ENCODE measurements at places on chromosomes 11 and 22.
A peak's percentile ranks its signal among the peaks of the same experiment; 100 is the strongest.

DNA sequence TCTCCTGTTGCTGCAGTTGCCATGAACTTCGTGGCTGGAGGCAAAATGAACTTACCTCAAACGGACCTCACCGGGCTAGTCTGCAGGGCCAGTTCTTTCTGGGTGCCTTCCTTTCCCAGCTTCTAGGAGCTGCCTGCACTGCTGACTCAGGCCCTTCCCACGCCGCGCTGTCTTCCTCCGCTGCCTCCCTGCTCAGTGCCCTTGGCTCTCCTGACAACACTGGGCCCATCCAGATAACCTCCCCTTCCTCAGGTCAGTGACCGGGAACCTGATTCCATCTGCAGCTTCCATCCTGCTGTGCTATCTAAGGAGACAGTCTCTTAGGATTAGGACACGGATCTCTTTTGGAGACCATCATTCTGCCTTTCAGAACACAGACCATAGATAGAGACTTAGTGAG lies 19.3 kb downstream of the MOB2 start:
- no peak for DNase-seq

DNA sequence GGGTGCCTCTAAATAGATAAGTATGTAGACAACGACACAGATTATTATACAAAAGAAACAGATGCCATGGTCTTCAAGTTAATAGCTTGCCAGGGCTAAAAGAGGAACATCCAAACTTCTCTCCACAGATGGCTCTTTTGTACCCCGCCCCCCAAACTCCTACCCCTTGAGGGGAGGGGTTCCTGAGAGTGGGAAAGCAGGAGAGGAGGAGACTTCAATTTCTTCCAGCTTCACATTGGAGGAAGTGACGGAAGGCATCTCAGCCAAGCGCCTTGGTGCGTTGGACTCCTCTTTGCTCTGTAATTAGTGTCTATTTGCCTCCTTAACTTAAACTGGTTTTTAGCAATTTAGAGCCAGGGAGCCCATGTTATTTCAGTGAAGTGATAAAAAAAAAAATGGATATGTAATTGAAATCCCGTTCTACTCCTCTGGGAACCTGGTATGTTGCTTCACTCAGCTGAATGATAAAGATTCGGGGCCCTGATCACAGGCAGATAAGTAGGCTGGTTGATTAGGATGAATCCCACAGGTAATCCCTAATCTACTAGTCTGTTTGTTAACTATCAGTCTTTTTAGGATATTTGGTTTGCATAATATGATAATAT lies 580.9 kb upstream of the CADM1 start:
- DNase-seq, result peak; percentile 5

DNA sequence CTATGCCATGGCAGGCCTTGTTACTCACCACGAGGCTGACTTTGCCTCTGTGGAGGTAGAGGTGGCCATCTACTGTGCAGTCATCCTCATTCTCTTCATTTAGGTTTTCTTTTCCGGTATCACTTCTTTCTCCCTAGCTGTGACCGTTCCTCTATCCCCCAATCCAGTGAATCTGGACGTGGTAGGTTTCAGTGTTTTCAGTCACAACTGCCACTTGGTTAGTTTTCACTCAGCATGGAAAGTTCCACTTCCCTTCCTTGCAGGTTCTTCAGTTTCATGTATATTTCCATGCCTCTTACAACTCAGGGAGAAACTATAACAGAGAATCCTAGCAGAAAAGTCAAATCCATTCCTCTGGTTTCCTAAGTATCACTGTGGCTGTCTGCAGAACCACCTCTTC lies 1.9 kb downstream of the HPS4 start:
- no peak for DNase-seq

GRCh38 chr11:19352072-19352770 lies 111.5 kb upstream of the E2F8 start:
- DNase-seq, result no peak

- DNase-seq, result peak; percentile 42
These were observed 907 bp downstream of the SERPINH1 start for GRCh38 chr11:75562836-75563484.

- no peak for DNase-seq
These were observed 16.3 kb downstream of the CPSF7 start for GRCh38 chr11:61413496-61413895.

- no peak for DNase-seq
These were observed 98.3 kb upstream of the TP53AIP1 start for GRCh38 chr11:129040934-129041333.

GRCh38 chr11:80227915-80228314 lies 787.1 kb upstream of the TENM4 start:
- no peak for DNase-seq

GRCh38 chr22:35634943-35635540 lies 13.2 kb upstream of the APOL6 start:
- DNase-seq, result peak; percentile 74

GRCh38 chr22:38258895-38259294 lies 13.9 kb downstream of the TMEM184B start:
- DNase-seq, result no peak

DNA sequence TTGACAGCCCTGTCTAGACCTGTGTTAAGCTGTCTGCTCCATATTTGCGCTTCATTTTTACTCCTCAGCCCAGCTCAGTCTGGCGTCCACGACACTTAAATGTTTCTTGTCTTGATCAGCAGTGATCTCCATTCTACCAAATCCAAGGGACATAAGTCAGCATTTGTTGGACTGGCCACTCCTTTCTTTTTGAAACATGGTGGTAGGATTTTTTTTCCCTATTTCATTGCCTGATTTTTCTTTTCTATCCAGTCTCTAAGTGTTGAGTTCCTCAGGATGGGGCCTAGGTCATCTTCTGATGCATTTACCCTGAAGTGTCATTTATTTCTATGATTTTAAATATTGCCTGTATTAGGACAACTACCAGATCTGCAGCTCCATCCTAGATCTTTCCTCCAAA lies 873 bp downstream of the NCAPH2 start:
- peak; percentile 35 for DNase-seq

DNA sequence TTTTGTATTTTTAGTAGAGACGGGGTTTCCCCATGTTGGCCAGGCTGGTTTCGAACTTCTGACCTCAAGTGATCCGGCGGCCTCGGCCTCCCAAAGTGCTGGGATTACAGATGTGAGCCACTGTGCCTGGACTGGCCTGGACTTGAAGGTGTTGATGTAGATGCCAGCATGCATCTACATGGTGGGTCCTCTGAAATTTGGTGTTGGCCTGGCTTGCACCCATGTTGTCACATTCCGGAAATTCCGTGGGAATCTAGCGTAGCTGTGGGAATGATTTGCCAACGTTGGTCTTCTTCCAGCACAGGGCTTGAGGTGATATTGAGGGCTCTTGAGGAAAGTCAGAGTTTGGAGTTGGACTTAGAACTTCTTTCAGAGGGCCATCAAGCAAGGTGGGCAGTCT lies 6.5 kb downstream of the PACS1 start:
- DNase-seq, result no peak

DNA sequence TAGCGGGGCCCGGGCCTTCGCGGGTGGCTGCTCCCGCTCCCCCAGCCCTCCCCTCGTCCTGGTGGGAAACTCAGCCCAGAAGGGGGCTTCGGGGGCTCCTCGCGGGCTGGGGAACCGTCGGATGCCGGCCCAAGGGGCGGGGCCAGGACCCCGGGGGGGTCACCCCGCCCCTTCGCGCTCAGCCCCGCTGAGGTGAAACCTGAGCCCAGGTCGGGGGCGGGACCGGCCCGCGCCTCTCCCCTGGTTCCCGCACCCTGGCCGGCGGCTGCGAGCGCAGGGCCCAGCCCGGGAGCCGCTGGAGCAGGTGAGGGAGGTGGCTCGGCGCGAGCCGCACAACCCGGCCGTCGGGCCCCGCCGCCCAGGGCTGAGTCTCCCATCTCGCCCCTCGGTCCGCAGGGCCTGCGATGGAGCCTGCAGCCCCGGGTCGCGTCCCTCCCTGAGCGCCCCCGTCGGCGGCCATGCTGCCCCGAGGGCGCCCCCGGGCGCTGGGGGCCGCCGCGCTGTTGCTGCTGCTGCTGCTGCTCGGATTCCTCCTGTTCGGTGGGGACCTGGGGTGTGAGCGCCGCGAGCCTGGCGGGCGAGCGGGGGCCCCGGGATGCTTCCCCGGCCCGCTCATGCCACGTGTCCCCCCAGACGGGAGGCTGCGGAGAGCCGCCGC lies at the start of gene LARGE2:
Gene LARGE2, plus strand, starts transcription at position 232 of the 658 bp plus-strand sequence. Its CDS starts 227 bp downstream, at position 459.
- peak; percentile 76 for DNase-seq

DNA sequence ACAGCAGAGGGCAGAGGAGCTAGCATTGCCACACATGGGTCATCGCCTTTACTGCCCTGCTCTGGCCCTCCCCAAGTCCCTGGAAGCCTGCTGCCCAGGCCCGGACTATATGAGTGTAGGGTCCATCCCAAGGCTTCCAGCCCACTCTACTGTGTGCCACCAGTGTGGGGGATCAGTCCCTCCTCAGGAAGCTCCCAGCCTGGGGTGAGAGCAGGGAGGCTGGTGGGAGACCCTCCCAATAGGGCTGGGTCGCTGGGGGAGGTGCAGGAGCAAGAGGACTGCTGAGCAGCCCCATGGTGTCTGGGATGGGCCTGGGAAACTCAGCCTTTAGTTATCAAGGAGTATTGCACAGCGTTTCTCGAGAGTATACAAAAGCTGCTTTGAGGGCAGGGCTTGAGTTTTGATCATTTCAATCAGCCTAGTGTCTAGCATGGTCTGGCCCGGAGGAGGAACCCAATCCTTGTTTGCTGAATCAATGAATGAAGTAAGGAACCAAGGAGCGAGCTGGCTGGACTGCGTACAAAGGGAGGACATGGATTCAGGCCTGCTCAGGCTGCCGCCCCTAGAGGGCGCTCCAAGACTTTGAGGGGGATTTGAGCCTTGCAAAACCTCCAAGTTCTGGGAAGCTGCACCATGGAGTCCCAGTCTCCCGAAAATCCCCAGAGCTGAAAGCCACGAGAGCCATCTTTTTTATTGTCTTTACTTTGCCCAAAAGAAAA lies 89.0 kb upstream of the PARVA start:
- DNase-seq, result peak; percentile 91

GRCh38 chr11:68282141-68282860 lies 10.5 kb upstream of the C11orf24 start:
- no peak for DNase-seq

GRCh38 chr22:36726007-36726380 lies 22.4 kb upstream of the CACNG2 start:
- no peak for DNase-seq

- no peak for DNase-seq
These were observed 37.8 kb downstream of the SLCO2B1 start for GRCh38 chr11:75188671-75189070.

DNA sequence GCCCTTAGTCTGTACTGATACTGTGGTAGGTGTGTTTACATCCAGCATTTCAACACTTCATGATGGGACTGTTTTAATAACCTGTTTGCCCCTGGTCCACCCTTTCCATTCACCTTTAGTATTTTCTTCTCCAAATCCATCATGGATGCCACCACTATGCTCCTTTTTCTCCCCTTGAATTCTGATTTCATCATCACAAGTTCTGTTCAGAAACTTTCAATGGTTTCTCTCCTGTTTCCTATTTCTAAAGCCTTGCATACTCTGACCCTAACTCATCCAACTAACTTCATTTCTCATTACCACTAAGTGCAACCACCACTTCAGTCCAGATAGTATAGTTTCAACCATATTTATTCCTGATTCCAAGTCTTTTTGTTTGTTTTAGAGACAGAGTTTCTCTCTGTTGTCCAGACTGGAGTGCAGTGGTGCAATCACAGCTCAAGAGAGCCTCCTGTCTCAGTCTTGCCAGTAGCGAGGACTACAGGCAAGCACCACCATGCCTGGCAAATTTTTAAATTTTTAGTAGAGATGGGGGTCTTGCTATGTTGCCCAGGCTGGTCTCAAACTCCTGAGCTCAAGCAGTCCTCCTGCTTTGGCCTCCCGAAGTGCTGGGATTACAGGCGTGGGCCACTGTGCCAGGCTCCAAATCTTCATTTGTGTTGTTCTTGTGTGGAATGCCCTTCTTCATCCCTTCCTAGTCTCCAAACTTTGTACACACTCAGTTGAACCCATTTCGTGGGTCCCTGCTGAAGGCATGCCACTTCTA lies 1.2 kb upstream of the LIN7C start:
- DNase-seq, result no peak

GRCh38 chr11:48087974-48088681 lies 107.8 kb downstream of the PTPRJ start:
- DNase-seq, result no peak

GRCh38 chr11:64314805-64315561 lies 2.4 kb downstream of the TRMT112 start:
- no peak for DNase-seq

GRCh38 chr11:44633641-44634040 lies 68.2 kb downstream of the CD82 start:
- peak; percentile 49 for DNase-seq

DNA sequence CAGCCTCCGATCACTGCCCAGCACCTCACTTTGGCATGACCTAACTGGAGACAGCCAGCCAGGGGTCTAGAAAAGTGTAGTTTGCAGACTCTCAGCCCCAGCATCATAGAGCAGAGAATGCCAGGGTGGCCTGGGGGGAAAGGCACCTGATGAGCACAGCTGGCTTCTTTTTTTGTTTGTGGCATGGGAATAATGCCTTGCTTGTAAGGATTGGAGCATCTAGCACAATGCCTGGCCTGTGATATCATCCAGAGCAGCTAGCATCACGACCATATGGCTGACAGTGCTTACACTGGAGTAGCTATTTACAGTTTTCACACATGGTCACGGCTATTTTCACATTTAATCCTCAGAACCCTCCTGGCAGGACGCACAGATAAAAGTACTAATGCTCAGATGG lies 594.8 kb upstream of the B3GAT1 start:
- no peak for DNase-seq

GRCh38 chr11:128929991-128930390 lies 12.7 kb downstream of the TP53AIP1 start:
- DNase-seq, result no peak

DNA sequence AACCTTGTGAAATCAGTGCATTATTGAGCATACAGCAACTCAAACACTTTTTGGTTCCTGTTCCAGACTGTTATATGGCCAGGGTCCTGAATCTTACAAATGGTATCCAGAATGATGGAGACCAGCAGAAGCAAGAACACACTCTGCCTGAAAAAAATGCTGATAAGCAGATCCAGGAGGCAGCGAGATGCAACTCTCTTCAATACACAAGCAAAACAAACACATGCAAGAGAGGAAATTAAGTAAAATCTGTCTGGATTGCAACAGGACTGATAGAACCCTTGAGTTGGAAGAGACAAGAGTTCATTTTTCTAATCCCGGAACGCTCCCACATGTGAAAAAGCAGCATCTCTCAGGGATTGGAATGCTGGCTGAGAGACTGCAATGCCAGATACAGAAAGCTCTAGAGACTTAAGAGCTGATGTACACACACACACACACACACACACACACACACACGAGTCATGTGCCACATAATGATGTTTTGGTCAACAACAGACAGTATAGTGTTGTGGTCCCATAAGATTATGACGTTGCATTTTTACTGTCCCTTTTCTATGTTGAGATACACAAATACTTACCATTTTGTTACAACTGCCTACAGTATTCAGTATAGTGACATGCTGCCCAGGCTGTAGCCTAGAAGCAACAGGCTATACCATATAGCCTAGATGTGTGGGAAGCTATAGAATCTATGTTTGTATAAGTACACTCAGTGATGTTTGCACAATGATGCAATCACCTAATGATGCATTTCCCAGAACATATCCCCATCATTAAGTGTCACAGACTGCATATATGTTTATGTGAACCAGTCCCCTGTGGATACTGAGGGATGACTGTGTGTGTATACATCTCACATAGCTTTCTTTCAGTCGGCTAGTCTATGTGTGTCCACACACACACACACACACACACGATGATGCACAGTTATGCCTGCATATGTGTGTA lies 406.6 kb downstream of the LARGE1 start:
- no peak for DNase-seq

GRCh38 chr11:30206249-30206996 lies 24.4 kb upstream of the FSHB start:
- DNase-seq, result peak; percentile 5
